Epithelial cell of alveolus of lung (primary cell): ENCODE measurements at places on chromosomes 1 and 21. TPM values are rescaled to one million over a fixed set of nuclear protein-coding genes. Genes with fewer than 3 reads are reported as not detected.

Gene UBXN10
- total RNA-seq, result under 0.01 and 0.13 TPM in 2 replicates

Gene DISC1
- 3.1 and 5.4 TPM in 2 replicates for total RNA-seq

Gene CTXND2
- not detected in 2 replicates for total RNA-seq

Gene NCSTN
- 76.6 and 91.3 TPM in 2 replicates for total RNA-seq

Gene TTC24
- total RNA-seq, result not detected in 2 replicates

Gene SLC26A9
- not detected in 2 replicates for total RNA-seq

Gene RAB13
- total RNA-seq, result 52.4 and 103 TPM in 2 replicates

Gene COL16A1
- total RNA-seq, result 97.9 and 173 TPM in 2 replicates

Gene NUAK2
- 2.1 and 13.1 TPM in 2 replicates for total RNA-seq

Gene CELA2B
- total RNA-seq, result not detected in 2 replicates

Gene APOBEC4
- total RNA-seq, result not detected in 2 replicates

Gene ANGPTL3
- not detected in 2 replicates for total RNA-seq

Gene RABGAP1L
- total RNA-seq, result 9.1 and 16.4 TPM in 2 replicates

Gene FCN3
- not detected in 2 replicates for total RNA-seq

Gene GJA8
- total RNA-seq, result not detected in 2 replicates

Gene PYCR2
- 35.9 and 53.3 TPM in 2 replicates for total RNA-seq

Gene HORMAD1
- 0.26 TPM in 1 of 2 replicates, not detected in the other for total RNA-seq

Gene C1QC
- total RNA-seq, result not detected in 2 replicates

Gene OPRD1
- total RNA-seq, result 0.16 TPM in 1 of 2 replicates, not detected in the other

Gene NHLH1
- not detected in 2 replicates for total RNA-seq

Gene PTPN7
- not detected in 2 replicates for total RNA-seq

Gene FCGR2B
- not detected in 2 replicates for total RNA-seq

Gene RYR2
- total RNA-seq, result under 0.01 and 0.08 TPM in 2 replicates

Gene MTMR11
- 6.9 and 9.5 TPM in 2 replicates for total RNA-seq

Gene TMEM269
- total RNA-seq, result 0.32 TPM in 1 of 2 replicates, not detected in the other

Gene GPA33
- not detected in 2 replicates for total RNA-seq

Gene ERG
- 0.26 and 0.32 TPM in 2 replicates for total RNA-seq

Gene OBSCN
- 2.1 and 7.4 TPM in 2 replicates for total RNA-seq

Gene STK40
- total RNA-seq, result 10.7 and 14.4 TPM in 2 replicates

Gene TSTD1
- total RNA-seq, result 14.4 and 14.6 TPM in 2 replicates

Gene SPATA45
- total RNA-seq, result not detected in 2 replicates

Gene CAMK2N1
- total RNA-seq, result 23.3 and 72.7 TPM in 2 replicates

Gene PCP4L1
- not detected in 2 replicates for total RNA-seq
